ENCODE measurements at places on chromosomes 6 and 20.

DNA sequence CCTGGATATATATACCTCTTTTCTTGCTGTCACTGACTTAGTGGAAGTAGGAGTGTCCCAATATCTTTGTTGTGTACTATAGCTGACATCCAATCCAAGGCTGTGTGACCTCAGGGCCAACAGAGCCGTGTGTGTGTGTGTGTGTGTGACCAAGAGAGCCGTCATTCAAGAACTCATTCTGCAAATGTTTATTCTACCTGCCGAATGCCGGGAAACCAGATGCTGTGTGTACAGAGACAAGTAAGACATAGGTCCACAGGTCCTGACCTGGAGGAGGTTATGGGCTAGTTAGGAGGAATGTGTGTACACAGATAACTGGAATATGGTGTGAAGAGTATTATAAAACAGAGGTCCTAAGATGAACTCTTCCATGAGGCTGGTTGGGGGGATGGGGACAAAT, 190.0 kb downstream of the DHX35 start:
- no peak for DNase-seq

GRCh38 chr6:39188571-39188970, 40.7 kb downstream of the KCNK5 start:
- no peak for DNase-seq

DNA sequence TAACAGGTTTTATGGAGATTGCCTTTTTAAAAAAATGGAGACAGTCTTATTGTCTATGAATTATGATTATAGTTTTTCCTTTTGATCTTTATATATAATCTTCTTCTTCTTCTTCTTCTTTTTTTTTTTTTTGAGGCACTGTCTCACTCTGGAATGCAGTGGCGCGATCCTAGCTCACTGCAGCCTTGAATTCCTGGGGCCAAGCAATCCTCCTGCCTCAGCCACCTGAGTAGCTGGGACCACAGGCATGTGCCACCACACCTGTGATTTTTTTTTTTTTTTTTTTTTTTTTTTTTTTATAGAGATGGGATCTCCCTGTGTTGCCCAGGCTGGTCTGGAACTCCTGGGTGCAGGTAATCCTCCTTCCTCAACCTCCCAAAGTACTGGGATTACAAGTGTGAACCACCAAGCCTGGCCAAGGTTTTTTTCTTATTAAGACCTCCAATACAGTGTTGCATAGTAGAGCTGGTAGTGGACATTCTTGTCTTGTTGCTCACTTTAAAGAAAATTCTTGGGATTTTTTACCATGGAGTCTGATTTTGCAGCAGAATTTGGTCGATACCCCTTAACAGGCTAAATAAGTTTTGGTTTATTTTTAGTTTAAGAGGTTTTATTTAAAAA, 46.5 kb downstream of the STK4 start:
- peak; percentile 37 for DNase-seq

GRCh38 chr6:62146954-62147853, 138.8 kb downstream of the KHDRBS2 start:
- no peak for DNase-seq

- DNase-seq = no peak
Measured at GRCh38 chr20:53208110-53208832, 236.1 kb downstream of the TSHZ2 start.

DNA sequence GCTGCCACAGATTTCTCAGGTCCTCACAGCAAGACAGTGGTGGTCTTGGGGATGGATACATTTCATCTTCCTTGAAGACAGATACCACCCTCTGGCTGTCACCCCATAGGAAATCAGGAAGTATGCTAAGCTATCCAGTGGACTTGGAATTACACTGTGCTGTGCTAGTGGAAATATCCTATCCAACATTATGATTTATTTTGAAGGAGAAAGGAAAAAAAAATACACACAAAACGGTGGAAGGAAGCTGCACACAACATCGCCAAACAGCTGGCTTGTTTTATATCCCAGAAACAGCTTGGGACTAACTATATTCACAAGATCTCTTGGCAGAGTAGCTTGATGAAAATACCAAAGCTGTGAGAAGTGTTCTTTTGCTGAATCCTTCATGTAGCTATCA, 257.6 kb downstream of the LAMA2 start:
- peak; percentile 59 for DNase-seq

- peak; percentile 3 for DNase-seq
Measured at GRCh38 chr6:109892451-109893435, 85.4 kb upstream of the GPR6 start.

All from fibroblast of mammary gland (primary cell).